ENCODE measurements at places on chromosomes 2 and 18.

- no peak for DNase-seq
Measured at GRCh38 chr2:214946949-214947348, 137.5 kb upstream of the BARD1 start.

- no peak for DNase-seq
Measured at GRCh38 chr18:3384664-3385563, 65.1 kb upstream of the TGIF1 start.

DNA sequence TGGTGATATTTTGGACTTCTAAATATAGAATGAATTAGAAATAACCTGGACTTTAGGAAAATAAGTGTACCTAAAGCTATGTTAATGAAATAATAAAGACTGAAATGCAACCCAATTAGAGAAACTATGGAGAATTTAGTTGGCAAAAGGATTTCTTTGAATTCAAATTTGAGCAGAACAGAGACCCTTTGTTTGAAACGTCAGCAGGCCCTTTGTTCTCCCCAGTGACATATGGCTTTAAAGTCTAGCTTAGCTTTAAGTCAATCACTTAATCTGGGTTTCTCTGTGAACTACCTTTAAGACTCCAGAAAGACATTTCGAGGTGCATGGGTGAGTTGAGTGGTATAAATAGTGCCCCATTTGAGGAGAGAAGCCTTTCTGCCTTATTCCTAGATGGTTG is 130.5 kb upstream of the CREB1 start:
- DNase-seq: no peak

DNA sequence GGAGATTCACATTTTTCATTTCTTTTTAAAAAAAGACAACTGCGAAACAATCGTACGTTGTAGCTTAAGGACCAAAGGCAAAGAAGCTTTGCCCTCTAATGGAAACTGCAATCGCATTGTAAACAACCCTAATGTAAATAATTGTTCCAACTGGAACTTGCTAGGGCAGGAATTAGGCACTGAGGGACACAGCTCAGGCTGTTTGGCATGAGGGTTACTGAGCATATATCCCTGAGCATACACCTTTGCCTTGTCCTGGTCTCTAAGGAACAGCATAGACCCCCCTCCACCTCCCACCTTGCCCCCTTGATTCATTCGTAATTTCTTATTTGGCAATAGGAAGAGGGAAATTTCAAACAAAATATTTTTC is 396.4 kb downstream of the LNPK start:
- no peak for DNase-seq

- DNase-seq: no peak
Measured at GRCh38 chr2:39665811-39666490, at the start of gene TMEM178A. Gene TMEM178A (plus strand): TSS chr2:39665917. CDS start chr2:39665975, 58 bp downstream.

GRCh38 chr2:239249776-239250175 is 151.0 kb downstream of the HDAC4 start:
- DNase-seq: peak; percentile 59

GRCh38 chr2:73202156-73203054 is at the start of gene NOTO:
Gene NOTO (plus strand): TSS chr2:73202574. CDS start chr2:73202667, 93 bp downstream.
- no peak for DNase-seq

DNA sequence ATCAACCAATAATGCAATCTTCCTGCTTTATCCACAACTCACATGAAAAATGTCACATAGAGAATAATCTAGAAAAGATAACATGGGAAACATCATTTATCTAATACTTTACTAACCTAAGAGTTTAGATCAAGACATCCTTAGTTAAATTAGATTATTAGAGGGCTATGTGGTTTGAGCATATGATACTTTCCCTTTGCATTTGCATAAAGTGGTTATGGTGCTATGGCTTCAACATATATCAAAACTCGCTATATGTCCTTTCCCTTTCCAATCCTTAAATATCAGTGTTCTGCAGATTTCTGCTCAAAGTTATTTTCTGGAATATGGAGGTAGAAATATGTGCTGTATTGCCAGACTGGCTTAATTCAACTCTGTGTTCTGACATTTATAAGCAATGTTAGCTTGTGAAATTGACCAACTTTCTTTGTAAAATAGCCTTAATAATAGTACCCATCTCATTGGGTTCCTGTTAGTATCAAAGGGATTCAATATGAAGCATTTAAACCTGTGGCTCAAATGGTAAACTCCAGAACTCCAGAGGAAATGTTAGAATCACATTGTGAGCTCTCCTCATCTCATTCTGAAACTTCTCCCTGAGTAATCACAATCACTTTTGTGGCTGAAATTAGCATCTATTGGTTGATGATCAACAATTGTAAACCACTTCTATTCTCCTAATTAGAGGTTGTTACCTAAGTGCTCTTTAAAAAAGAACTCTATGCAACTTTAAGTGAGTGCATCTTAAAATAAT is 1089.9 kb upstream of the SLC39A10 start:
- DNase-seq: no peak

DNA sequence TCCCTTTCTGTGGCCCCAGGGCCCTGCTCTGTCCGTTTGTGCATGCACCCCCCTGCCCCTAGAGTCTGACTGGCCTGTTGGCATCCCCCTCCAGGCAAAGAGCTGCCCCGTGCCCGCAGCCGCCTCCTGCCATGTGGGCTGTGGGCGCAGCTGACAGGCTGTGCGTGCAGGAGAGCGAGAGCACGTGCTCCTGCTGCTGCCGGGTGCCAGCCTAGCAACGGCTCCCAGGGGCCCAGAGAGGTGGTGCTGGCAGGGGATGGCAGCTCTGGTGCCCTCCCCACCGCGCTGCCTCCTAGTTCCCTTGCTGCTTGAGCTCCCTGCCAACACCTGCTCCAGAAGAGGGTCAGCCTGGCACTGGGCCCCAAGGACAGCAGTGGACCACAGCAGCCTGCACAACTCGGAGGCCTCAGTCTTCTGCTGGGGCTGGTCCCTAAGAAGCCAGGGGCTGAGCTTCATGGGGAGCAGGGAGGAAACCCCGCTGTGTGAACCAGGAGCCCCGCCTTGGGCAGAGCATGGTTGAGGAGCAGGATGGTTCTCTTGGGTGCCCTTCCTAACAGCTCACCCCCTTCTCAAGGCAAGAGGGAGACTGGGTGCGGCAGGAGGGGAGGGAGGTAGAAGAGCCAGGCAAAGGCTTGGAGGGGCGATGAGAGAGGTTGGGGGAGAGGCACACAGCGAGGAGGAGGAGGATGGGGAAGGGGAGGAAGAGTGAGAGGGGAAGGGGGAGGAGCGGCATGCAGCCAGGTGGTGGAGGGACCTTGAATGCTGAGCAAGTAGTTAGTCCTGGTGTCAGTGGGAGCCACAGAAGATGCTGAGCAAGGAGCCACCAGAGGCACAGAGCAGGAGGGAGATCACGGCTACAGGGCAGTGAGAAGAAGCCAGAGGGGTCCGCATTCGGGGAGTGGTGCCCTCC is 23.8 kb upstream of the PTMA start:
- DNase-seq: no peak

Measured in inflammatory macrophage (primary cell).